ENCODE measurements at places on chromosomes 4 and X.
A peak's percentile ranks its signal among the peaks of the same experiment; 100 is the strongest.

DNA sequence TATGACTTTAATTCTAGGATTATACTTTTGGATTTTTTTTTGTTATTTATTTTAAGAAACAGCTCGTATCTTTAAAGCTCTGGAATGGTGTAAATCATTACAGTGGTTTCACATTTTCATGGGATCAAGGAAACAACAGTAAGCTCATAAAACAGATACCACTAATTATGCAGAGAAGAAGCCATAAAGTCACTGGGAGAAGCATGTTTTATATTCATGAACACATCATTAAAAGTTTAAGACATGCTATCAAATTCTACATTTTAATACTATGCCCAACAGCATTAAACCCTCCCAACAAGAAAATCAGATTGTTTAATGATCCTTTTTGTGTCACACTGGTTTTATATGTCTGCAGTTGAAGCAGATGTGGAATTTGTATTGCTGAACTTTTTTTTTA lies 149.9 kb downstream of the FBXO8 start:
- DNase-seq = no peak

GRCh38 chrX:150364347-150365050 lies 1.4 kb downstream of the MAMLD1 start:
- no peak for DNase-seq

DNA sequence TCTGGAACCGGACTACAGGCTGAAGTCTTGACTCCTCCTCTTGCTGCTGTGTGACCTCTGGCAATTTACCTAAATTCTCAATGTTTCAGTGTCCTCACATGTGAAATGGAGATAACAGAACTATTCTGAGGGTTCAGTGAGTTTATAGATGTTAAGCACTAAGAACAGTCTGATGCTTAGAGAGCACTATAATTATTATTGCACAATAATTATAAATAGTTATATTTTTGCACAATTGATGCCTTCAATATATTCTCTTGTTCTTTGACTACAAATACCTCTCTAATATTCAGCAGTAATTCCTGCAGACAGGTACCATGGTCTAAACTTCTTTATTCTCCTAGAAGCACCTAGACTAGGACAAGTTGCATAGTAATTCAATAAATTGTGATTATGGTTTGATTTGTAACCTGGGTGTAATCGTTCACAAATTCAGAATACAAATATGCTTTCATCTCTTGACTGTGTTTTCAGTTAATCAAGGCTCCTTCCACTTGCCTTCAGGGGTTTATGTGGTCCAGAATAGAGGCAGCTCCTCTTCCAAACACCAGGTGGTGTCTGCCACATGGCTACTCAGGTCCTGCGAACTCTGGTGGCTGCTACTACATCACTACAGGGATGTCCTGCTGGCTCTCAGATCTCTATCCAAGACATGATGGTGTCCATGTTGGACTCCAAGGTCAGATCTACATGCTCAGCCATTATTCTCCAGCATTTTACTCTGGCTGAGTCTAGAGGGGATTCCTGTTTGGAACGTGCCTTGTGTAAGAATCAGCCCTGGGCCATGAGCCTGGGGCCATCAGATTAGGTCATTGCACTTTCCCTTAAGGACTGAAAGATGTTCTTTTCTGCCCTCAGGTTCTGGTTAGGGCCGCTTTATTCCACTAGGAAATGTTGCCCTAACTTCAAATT lies 103.4 kb downstream of the QRFPR start:
- peak; percentile 20 for DNase-seq

DNA sequence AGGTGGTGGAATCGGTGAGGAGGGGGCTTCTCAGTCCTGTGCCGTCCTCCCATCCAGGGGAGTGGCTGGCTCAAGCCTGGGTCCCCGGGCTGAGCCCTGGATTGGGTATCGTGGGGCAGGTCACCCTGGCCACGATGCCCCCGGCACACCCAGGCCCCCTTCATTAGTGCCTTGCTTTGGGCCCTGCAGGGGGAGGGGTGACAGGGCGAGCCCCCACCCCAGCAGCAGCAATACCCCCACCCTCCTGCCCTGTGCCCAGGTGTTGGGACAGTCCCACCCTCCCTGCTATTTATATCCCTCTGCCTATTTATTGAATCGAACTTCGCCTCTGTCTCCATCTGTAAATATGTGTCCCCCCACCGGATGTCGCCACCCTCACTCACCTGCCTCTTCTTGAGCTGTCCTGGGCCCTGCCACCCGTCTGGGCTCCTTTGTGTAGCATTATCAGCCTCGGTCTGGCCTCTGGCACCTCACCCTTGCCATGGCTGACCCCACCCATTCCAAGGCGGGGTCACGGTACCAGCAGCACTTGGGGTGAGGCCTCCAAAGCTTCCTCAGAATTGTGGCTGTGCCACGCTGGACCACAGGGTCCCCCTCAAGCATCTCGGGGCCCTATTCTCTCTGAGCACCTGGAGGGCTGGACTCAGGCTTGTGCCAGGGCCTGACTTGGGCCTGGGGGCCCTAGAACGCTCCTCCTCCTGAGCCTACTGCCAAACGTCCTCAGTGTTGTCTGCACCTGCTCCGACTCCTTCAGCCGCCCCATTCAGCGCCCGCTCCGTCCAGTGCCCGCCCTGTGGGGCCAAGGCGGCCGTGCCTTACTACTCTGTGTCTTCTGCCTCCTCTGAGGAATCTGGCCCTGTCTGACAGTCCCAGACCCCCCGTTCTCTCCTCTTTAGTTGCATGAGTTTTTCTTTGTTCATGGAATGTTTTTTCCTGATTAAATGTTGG lies 6.1 kb downstream of the LAGE3 start:
- no peak for DNase-seq

DNA sequence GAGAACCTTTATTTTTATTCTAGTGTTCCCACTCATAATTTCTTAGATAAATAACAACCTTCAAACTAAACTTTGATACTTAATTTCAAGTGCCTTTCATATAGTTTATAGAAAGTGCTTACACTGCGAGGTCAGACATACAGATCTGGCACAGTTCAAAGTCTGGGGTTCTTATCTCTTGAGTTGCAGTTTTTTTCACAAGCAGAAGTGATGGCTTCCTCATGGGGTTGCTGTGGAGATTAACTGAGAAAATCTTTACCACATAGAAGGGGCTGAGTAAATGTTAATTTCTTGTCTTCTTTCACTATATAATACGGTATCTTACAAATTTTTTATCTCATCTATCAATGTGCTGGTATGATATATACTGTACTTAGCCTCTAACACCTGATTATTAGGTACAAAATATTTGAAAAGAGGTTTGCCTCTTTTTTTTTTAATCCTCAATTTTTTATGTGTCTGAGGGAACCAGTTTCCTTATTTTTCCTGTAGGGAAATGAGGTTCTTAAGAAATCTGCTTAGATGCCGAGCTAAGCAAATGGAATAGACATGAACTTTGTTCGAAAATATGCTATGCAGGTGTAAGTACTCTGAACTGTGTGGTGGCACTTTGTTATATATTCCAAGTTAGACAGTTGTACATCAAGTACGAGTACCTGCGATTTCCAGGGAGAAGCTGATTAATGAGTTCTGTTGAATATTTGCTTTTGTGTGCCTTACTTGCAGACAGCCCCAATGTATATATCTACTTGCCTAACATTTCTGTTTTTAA lies 3.3 kb downstream of the ING2 start:
- DNase-seq = no peak

GRCh38 chr4:182770996-182771514 lies 146.1 kb downstream of the DCTD start:
- no peak for DNase-seq

DNA sequence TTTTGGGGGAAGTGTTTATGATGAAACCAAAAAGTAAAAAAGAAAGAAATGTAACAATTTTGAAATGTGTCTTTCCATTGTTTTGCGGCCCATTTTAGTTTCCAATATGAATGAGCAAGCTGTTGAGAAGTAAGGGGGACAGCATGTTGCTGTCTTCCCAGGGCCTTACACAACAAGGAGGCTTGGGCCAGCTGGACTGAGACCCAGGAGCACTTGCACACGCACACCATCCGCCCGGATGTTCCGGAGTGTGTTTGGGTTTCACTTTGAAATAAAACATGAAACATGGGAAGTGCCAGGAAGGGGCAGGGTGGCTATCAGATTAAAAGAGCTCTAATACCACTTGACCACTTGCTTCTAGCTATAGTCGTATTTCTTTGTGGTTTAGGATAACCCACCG lies 144.4 kb downstream of the NHS start:
- no peak for DNase-seq

DNA sequence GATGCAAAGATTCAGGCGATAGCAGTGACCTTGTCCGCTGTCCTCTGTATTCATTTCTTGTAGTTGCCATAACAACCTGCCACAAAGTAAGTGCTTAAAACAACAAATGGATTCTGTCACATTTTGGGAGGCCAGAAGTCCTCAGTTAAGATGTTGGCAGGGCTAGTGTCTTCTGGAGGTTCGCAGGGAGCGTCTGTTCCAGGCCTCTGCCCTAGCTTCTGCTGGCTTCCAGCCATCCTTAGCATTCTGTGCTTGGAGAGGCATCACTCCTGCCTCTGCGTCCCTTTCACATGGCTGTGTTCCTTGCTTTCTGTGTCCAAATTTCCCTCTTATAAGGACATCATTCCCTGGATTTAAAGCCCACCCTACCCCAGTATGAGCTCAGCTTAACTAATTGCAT lies 31.5 kb upstream of the ZNF185 start:
- DNase-seq = no peak

- DNase-seq = no peak
Observed at GRCh38 chrX:12304261-12304660, 166.0 kb downstream of the FRMPD4 start.

DNA sequence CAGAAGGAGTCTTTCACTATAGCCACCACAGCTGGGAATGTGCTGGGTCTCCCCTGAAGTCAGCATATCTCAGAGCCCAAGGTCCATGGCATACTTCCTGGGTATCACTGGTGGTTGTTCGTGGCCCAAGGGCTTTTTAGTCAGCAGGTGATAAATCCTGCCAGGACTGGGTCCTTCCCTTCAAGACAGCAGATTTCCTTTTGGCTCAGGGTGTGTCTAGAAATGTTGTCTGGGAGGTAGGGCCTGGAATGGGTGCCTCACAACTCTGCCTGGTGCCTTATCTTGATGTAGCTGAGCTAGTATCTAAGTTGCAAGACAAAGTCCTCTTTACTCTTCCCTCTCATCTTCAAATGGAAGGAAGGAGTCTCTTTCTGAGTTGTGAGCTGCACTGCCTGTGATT lies 102.4 kb upstream of the TMLHE start:
- DNase-seq = no peak
